Large intestine (tissue), 12 donors: ENCODE measurements at places on chromosomes 11 and 22. TPM values are rescaled to one million over a fixed set of nuclear protein-coding genes. Genes with fewer than 3 reads are reported as not detected.

Gene SYT8
- polyA plus RNA-seq = 2.7 TPM

Gene MAPK8IP1
- polyA plus RNA-seq = 9.0 TPM

Gene HTR3A
- 2.1 TPM for polyA plus RNA-seq

Gene NXPE2
- 0.06 TPM for polyA plus RNA-seq

Gene DGCR6
- polyA plus RNA-seq = 5.9 TPM

GRCh38 chr22:35432228-35432905, 32.4 kb downstream of the MCM5 start:
- no peak for DNase-seq

DNA sequence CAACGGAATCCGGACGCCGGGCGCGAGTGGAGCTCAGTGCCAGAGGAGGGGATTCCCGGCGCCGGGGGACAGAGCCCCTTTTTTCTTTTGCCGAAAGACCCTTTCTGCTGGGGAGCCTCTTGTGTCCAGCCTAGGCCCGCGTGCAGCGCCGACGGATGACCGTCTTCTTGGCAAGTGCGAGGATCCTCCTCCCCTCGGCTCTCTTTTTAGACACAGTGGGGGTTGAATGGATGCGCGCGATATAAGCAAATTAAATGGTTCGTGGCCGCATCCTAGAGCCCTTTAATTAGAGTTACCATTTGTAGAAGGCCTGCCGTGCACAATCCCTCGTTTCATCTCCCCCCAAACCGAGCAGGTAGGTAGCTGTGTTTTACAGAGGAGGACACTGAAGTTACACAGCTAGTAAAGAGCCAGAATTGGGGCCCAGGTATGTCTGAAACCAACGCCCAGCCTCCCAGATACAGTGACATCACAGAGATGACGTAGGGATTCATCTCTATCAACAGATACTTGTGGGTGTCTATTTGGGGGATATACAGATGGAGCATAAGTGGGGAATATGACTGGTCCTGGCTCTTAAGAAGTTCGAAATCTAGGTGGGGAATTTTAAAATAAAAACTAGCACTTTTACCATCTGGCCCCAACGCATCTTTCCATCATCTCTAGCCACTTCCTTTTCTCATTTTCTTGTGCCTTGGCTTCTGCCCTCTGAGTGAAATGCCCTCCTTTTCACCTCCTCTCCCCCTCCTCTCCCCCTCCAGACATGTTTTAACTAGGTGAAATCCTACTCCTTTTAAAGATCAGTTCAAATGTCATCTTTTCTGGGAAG, 875 bp downstream of the TCP11L1 start:
- DNase-seq = no peak

DNA sequence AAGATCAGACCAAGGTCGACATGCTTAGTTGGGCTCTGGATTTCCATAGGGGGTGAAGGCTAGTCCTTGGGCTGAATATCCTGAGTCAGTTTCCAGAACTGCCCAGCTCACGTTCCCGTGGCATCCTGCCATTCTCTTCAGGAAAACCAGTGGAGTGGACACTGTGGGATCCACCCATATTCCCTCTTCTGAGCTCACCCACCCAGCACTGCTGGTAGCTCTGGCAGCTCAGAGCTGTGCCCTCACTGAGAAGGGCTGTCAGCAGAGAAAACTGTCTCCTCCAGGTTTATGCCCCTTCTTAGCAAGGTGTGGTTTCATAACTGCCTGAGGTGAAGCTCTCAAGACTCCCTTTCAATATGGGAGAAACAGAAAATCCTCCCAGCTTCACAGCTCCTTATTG, 111.7 kb downstream of the GGTLC2 start:
- no peak for DNase-seq

- no peak for DNase-seq
These were observed 34.2 kb upstream of the BIRC3 start for GRCh38 chr11:102283116-102283485.

- no peak for DNase-seq
These were observed 6.4 kb downstream of the MMP12 start for GRCh38 chr11:102868339-102868738.

GRCh38 chr11:73859671-73860070, 17.0 kb downstream of the COA4 start:
- no peak for DNase-seq

GRCh38 chr11:48020092-48020755, 39.9 kb downstream of the PTPRJ start:
- DNase-seq = no peak
